ENCODE measurements at places on chromosomes 6 and 20.

DNA sequence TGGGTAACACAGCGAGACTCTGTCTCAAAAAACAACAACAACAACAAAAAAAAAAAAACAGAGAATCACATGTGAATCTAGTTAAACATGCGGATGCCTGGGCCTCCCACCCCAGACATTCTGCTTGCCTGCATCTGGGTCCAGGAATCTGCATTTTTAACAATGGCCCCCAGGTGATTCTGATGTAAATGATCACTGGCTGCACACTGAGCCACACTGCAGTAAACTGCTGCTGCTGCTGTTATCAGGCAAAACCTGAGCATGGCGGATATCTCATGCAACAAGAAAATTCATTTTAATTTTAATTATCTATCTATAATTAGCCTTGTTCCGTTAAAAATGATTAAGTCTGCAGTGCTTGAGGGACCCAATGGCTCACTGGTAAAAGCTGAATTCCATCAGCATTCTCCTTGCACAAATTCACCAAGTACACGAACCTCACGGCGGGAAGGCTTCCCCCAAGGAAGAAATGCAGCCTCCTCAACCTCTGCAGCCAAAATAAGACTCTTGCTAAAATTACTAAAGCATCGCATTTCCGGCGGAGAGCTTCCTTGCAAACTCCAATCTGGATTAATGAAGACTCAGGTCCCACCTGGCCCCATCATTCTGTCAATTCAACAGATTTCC is 81.6 kb upstream of the SNX9 start:
- no peak for DNase-seq

DNA sequence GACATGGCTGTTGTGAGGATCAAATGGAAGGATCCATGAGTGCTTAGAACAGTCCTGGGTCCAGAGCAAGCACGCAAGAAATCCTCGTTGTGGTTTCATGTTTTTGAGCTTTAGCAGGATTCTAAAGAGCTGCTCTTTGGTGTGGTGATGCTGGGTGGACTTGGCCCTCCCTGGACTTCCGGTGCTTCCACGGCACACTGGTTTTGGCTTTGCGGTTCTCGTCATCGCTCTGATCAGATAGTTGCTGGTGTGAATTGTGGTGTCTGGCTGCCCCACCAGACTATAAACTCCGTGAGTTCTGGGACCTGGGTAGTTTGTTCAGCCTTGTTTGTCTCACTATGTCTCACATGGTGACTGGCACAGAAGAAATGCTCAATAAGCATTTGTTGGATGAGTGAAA is 3.3 kb downstream of the HNF4A start:
- no peak for DNase-seq

DNA sequence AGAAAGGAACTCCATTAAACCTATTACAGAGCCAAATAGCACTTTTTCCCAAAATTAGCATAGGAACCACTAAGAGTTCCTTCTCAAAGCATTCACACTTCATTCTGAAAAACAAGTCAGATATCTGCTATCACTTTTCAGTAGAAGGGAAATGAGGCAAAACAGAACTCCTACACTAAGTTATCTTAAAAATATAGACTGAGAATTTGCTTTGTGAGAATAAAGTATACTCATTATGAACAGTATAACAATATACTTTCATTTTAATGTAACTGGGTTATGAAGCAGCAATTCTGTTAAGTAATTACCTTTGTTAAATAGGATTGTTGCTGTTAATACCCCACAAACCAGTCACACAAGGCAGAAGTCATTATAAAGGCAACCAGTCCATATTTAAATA is 8.7 kb downstream of the MTRF1L start:
- DNase-seq, result no peak

DNA sequence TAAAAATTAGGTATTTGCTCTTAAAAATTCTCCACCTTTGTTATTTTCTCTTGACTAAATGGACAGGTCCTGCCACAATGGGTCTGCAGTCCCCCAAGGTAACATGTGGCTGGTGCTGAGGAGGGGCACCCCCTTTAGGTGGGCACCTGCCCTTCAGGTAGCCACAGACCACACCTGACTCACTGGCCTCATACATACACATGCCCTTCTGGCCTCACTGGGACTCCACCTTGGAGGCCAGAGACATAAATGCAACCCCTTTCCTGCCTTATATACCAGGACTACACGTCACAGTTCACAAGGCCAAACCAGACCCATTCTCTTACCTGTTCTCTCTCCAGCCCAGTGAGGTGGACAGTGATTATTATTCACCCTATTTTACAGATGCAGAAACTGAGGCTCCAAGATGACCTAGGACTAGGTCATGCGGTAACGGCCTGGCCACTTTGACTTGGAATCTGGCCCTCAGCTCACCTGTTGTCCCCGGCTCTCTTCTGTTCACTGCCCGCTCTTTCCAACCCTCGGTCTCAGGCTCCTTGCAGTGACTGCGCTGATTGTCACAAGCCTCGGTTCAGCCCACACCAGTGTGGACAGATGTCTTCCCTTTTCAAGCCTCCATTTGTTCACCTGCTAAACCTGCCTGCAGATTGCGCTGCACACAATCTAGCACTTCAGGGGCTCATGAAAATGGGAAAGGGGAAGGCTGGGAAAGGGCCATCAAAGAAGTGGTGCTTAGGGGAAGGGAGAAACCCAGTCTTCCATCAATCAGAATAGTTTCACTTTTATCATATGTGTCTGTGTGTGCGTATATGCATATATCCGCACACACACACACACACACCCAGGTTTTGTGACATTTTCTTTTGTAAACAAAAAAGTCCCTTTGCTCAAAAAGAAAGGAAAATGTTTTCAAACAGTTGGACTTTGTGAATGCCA is 121.7 kb downstream of the BCAS1 start:
- no peak for DNase-seq

DNA sequence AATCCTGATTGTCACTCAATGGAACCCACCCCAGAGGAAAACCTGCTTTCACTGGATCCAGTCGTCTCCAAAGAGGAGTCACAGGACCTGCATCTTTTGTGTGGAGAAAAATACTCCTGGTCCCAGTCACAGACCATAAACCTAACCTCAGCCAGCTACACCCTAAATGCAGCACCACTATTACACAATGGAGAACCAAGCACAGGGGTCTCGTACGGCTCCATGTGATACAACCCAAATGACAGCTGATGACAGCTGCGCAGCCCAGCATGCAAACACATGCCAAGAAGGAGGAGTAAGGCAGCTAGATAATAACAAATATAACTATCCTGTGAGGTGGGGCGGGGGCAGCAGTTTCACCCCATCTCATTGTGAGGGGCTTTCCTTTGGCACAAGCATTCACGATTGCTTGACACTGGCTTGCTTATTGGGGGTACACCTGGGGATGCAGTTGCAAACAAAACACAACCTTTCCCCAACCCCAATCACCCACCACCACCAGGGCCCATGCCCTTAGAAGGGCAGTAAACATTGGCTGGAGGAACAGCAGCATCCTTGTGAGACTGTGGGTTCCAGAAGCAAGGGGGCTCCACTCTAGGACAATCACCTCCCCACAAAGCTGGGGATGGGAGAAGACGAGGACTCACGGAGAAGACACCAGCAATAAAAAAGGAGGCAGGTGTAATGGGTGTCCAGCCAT is 51.5 kb downstream of the TRERF1 start:
- DNase-seq, result no peak

GRCh38 chr6:85464260-85464644 is 14.4 kb downstream of the NT5E start:
- peak; percentile 30 for DNase-seq

DNA sequence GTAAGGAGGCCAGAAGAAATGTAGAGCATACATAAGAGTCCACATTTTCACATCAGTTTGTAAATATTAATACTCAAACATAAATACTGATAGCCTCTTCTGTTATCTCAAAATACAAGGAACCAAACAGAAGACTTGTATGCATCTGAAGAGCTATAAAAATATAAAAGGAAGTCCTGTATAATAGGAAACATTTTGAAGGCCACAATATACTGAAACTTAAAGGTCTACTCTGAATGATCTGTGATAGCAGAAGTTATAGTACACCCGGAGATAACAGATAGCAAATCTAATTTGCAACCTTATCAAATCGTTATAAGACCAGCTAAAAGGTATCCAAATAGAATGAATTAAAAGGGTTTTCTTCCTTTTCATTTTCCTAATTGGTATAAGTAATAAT is 111.2 kb downstream of the HIVEP2 start:
- DNase-seq, result no peak

- DNase-seq, result no peak
These were observed 214.4 kb upstream of the KCNG1 start for GRCh38 chr20:51237278-51237677.

DNA sequence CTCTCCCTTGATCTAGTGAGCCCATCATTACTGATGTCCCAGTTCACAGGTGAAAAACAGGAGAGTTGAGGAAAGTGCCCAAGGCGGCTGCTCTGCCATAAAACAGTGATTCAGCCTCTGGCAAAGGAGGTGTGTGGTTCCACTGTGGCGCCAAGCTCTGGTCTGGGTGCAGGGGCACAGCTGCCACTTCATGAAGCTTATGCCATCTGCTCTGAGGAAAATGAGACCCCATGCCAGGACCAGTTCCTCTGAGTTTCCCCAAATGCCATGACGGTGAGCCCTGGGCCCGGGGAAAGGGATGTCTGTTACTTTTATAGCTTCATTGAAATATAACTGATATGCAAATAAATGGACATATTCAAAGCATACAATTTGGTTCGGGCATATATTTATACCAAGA is 33.7 kb upstream of the ZBP1 start:
- no peak for DNase-seq

DNA sequence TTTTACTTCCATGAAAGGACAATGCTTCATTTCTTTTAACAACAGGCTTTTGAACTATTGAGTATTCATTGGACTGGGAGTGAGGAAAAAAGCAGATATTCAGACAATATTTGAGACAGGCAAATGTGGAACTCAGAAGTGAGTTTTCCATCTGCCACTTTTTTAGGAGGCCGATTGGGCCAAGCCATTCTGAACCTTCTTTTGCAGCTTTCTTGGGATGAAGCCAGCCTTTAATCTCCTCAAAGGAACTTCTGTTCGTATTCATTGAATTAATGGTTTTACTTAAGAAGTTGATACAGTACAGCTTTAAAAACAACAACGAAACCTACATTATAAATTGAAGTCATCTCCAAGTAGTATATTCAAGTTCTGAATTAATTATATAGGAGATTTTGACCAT is 187.1 kb upstream of the RNF217 start:
- DNase-seq, result no peak

- DNase-seq, result no peak
These were observed 334.6 kb downstream of the ESR1 start for GRCh38 chr6:152142105-152142504.

DNA sequence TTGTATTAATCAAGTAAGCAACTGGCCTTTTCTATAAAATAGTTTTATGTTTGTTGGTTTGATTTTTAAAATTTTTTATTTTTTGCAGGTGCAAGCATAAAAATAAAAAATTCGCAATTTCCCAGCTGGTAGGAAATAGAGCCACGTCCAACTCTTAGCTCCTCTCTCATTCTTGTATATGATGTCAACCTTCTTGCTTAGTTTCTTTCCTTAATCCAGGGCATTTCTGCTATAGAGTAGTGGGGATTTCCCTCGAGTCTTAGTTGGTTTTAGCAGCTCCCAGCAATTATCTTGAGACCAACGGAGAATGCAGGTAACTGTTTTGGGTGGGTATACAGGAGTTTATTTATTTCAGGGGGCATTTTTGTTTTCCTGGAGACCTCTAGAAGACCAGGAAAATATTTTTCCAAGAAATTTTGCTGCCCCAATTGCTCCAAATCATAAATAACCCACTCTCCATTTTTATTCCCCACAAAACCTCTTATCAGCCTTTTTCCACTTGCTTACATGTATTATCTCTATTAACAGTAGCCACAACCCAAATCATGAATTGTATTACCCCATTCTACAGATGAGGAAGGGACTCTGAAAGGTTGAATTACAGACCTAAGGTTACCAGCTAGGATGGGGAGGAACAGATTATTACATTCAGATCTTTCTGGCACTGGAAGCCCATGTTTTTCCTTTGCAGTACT is 18.4 kb downstream of the PHACTR2 start:
- no peak for DNase-seq

DNA sequence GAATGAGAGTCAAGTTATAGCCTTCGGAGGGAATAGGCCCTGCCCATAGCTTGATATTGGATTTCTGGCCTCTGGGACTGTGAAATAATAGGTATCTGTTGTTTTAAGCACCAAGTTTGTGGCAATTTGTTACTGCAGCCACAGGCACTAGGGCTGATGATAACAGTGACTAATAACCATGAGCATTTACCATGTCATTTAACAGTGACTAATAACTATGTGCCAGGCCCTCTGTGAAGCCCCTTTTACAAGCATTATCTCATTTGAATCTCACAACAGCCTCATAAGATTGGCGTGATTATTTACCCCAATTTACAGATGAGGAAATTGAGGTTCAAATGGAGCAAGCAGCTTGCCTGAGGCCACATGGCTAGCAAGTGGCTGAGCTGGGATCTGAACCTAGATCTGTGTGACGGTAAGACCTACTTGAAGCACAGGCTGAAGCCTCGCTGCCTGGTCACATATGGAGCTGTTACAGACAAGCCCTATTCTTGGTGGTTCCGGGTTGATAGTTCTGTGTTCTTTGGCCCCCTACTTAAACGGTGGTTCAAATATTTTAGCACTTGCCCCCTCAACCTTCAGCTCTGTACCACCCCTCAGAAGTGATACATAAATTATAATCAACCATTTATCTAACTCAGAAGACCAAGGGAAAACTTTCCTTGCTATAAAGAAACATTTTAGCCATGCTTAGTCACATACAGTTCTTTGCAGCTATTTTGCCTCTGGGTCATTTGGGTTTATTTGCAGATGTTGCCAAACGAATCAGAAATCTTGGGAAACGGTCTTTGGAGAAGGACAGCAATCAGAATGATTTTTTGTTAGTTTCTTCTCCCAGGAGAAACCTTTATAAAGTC is 98.3 kb downstream of the ELOVL5 start:
- DNase-seq, result no peak

DNA sequence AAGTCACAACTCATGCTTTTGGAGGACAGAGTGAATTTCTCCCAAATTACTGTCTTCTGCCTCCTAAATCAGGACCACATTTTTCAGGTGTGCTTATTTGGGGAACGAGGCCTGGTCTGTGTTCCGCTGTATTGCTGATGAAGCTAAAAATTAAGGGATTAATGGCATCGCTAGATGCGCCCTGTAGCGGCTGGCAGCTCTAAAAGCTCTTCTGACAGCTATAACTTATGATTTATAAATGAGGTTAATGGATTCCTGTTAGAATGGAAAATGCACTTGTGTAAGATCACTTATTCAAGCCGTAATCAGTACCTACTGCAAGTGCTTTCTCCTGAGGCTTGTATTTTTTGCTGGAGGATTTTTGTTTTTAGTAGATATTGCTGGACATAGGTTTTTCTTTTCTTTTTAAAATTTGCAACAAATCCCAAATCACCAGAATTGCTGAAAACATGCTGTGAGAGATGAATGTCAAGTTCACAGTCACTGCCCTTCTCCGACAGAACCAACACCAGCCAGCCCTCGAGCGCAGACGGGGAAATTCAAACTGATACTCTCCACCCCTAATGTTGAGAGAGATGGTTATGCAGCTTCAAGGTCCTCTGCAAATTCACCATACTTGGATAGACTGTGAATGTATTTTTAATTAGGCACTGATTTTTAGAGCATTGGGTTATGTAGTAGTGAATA is 49.1 kb downstream of the AKAP12 start:
- no peak for DNase-seq
